NT2/D1 (cell line): ENCODE measurements at places on chromosomes 4 and X.

DNA sequence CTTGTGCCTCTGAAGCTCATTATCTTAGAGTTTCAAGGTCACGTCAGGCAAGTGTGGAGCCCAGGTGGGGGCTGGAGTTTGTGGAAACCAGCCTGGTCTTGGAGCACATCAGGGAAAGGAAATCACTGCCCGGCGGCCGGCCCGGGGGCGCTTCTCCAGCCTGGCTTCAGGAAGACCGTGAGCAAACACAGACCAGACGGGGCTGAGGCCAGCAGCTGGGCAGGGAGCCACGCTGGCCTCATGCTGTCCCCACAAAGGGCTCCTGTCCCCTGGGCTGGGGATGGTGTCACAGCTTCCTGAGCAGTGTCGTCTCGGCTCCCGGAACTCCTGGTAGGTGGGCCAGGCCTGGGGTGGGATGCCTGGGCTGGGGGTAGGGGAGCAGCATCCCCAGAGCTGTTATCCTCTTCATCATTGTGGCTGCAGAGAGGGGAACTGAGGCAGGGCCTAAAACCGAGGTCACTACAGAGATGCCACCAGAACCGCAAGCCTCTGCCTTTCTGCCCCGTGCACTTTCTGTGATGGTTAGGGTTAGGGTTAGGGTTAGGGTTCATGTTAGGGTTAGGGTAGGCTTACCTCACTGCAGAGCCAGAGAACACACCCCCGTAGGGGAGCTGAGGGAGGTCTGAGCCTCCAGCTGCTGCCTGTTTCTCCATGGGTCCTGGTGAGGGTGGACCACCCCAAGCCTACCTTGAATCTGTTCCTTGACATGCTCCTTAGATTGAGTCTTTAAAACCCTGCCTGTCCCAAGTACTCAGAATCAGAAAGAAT is 77.5 kb downstream of the HTRA3 start:
- DNase-seq = no peak

DNA sequence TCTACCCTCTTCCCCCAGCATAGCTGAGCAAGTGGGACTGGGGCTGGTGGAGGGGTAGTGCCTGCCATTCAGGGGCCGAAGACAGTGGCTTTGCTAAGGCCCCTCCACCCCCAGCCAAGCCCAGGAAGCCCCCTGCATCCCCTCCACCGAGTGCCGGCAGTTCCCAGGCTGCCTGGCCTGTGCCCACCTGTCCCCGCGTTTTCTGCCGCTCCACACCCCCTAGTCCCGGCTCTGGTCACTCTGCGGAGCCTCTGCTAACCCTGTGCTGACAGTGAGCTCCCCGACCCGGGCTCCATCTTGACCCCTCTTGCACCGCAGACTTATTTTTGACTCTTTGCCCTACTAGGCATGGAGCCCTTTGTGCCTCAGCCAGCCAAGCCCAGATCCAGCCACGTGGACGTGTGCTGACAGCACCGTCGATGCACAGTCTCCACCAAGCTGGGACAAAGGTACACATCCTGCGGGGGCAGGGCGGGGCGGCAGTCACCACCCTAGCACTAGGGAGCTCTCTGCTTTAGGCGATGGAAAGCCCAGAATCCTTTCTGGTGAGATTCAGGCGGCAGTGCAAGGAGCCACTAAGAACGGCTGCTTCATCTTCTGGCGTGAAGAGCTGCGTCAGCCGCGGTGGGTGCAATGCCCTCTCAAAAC is 96.6 kb downstream of the PHKA2 start:
- DNase-seq = no peak

GRCh38 chrX:11395859-11396258 is 102.6 kb downstream of the AMELX start:
- DNase-seq = no peak

- DNase-seq = no peak
Observed at GRCh38 chr4:120929847-120930246, 7.3 kb upstream of the PRDM5 start.

DNA sequence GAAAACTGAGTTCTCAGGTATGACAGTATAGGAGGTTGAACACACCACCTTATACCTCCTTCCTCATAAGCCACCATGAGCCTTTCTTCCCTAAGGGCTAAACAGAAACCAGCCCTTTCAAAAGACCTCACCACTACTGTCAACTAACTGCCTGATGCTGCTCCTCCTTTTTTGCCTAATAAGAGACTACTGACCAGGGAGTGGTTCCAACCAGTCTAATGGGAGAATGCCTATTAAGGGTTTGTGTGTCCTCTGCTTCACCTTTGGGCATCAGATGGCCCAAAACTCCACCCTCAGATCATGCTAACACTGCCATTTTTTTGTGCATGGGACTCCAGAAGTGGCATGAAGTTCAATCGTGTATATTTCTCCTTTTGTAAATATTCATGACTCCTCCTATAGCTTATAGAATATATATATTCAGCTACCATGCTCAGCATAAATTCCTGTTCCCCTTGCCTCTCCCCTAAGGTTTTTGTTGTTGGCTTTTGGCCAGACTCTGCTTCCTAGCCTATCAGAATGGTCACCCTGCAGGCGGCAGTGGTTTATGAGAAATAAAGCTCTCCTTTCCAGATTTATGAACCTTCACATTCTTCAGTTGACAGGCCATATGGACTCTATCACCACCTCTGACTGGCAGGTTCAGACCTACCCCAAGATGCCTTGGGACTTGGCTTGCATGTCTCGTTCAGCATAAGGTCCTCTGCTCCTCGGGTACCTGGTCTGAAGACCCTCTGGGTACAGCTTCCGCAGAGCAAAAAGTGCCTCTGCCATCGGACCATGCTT is 28.2 kb downstream of the FGFBP1 start:
- no peak for DNase-seq

GRCh38 chrX:106959901-106960300 is 39.7 kb downstream of the CLDN2 start:
- DNase-seq = peak; percentile 15

DNA sequence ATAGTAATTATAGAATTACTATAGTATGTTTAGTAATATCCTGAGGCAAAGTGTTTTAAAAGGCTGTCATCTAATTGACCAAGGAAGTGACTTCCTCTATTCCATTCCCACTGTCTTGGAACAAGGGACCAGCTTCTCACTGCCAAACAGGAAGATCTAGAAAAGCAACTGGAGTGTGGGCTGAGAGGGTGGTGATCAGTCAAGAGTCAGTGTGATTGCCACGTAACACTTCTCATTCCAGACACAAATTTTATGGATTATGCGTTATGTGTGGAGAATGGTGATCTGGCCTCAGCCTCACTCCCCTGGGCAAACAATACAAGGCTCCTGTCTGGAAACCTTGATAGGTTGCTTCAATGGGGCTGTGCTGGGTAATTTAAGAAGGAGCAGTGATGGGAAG is 60.0 kb downstream of the RRAGB start:
- no peak for DNase-seq

- no peak for DNase-seq
Observed at GRCh38 chr4:136078976-136079375, 1453.3 kb downstream of the PCDH18 start.

DNA sequence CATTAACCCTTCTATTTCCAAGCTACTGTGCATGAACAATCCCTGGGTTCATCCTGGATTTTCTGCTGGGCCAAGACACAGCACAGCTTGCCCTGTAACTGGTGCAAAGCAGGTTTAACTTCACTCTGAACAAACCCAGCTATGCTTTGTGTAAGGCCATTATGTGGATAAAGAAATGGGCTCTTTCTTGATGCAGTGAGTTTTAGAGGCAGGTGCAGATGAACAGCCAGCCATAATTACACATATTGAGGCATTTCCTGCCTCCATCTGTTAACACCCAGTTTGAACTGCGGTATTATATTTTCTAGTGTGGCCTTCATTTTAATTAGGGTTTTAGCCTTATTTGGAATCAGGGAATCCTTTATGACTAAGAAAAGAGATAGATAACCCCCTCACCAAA is 68.7 kb upstream of the ARX start:
- DNase-seq = no peak

DNA sequence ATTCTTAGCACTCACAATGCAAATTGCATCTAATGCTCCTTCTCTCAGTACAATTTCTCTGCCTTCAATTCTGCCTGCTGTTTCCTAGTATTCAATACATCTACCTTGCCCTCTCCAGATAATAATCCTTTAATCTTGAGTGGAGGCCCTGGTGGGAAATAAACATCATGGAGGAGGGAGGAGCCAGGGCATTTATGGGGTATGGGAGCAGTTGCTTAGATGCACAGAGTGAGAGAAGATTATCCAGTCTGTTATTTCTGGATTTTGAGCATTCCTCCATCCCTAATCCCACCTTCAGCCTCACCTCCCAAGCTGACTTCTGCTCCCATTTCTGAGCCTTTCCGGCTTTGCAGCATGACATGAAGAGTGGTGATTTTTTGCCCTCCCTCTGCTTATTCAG is 127.9 kb upstream of the PPP3CA start:
- no peak for DNase-seq

GRCh38 chrX:38277802-38278201 is 49.5 kb downstream of the RPGR start:
- no peak for DNase-seq

- DNase-seq = no peak
Observed at GRCh38 chr4:1323280-1323634, 23.8 kb upstream of the UVSSA start.

GRCh38 chrX:112738347-112739033 is 58.8 kb upstream of the LHFPL1 start:
- DNase-seq = no peak

DNA sequence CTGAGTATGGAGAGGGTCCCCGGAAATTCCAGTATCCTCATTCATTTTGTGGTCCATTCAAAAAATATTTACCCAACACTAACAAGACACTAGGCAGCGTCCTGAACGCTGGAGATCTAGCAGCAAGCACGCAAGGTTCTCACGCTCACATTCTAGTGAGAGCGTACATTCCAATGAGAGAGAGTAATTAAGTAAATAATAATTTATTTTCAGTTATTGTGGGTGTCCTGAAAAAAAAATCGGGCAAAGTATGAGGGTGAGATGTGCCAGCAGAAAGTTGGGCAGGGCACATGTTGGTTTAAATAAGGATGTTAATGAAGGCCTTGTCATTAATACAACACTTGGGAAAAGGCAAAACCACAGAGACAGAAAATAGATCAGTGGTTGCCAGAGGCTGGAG is 4.0 kb upstream of the TMEM156 start:
- DNase-seq = no peak

- DNase-seq = no peak
Observed at GRCh38 chr4:26238778-26239679, 81.8 kb upstream of the RBPJ start.

DNA sequence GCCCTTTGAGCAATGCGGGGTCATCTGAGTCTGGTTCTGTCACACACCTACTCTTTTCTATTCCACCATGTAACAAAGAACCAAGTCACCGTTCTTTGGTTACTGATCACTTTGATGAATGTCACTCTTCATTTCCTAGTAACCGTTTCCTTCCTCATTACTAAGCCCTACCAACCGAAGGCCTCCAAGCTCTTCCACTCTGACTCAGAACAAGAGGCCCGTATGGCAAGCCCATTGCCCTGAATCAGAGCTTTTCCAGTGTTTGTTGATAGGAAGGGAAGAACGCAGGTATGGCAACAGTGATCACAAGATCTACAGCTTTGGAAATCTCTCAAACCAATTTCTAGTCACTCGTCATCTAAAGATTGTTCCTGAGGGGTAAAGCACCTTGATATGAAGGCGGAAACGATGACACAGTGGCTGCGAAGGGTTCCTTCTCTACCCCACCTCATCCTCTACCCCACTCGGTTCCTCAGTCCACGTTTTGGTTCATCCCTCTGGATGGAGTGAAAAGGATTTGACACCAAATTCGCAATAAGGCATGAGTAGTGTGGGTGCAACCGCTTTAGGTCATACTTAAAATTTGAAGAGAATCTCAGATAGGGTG is 28.0 kb upstream of the CD40LG start:
- no peak for DNase-seq

DNA sequence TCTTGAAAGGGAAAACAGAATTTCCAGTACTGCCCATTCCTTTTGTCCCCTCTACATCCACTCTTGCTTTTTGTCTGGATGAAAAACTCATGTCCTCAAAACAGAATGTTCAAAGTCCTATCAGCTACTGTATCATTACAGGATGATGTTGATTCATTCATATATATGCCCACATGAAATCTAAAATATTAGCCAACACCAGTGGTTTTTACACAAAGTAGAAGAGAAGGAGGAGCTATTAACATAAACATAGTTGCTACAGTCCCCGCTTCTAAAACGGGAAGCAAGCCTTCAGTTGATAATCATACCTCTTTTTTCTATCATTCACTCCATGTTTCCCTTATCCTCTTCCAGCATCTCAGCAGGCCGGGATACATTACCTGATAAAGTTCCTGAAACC is 7.7 kb upstream of the THOC2 start:
- no peak for DNase-seq

- DNase-seq = no peak
Observed at GRCh38 chrX:133437356-133437755, 22.1 kb upstream of the GPC4 start.

- DNase-seq = no peak
Observed at GRCh38 chrX:119072744-119073143, at the start of gene CT47C1. TSS of gene CT47C1 (plus strand) at chrX:119072993. CDS start at chrX:119073226, 233 bp downstream.

DNA sequence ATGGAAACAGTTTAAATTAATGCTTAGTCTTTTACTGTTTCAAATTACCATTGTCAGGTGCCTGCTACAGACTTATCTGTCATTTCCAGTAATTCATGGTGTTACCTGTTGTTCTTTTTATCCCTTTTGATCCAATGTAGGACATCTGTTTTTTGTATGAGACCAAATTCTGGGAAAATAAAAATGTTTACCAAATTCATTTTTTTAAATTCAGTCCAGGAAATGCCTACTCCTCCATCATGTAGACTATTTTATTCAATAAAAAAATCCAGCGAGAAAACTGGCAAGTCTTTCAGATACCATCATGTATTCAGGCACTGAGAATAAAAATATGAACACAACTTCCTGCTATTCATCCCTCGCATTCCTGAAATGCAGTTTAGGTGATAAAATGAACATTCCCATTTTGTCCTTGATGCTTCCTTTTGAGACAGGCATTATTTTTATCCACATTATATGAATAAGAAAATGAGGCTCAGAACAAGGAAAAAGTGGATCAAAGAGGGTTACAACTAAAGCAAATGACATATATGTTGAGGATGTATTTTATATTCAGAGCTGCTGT is 584.2 kb downstream of the SPRY1 start:
- no peak for DNase-seq

- DNase-seq = no peak
Observed at GRCh38 chrX:69185141-69185540, 19.9 kb upstream of the PJA1 start.

DNA sequence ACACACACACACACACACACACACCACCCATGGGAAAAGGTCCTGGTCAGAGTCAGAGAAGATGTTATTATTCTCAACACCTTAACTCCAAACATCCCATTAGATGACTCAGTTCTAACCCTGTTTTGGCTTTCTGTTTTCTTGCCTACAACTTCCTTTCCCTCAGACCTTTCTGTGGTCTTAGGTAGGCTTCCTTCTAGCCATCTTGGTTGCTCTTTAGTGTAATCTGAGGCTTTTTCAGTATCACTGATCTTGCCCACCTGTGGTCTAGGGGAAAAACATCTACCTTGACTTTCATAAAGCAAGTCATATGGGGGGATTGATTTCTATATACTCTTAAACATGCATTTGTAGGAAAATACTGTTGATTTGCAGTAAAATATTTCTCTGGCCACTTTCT is 56.9 kb downstream of the ATG4A start:
- DNase-seq = no peak
